A549 treated with CpdA at 1 μM for 4 hours (cell line): ENCODE measurements at places on chromosomes 12 and 14. TPM values are rescaled to one million over a fixed set of nuclear protein-coding genes. Genes with fewer than 3 reads are reported as not detected.

The EFS gene
- not detected in 5 replicates for total RNA-seq

The CLEC2A gene
- not detected in 5 replicates for total RNA-seq

The TAS2R9 gene
- total RNA-seq: not detected in 5 replicates

The TMBIM4 gene
- 47.6 to 52.7 TPM (median 49.2 TPM) in 5 replicates for total RNA-seq

The KRT6A gene
- total RNA-seq: 0.15 to 0.42 TPM (median 0.29 TPM) in 5 replicates

The CLEC4C gene
- not detected in 5 replicates for total RNA-seq

The CEBPE gene
- total RNA-seq: not detected in 5 replicates

The LTBP2 gene
- total RNA-seq: 9.6 to 16.4 TPM (median 10.6 TPM) in 5 replicates

The PKP2 gene
- 2.1 to 3.1 TPM (median 2.5 TPM) in 5 replicates for total RNA-seq

The NTS gene
- 61.9 to 82.2 TPM (median 75.1 TPM) in 5 replicates for total RNA-seq

The MSI1 gene
- 1.3 to 1.7 TPM (median 1.5 TPM) in 5 replicates for total RNA-seq

The XPOT gene
- total RNA-seq: 51.7 to 56.2 TPM (median 53.2 TPM) in 5 replicates

The KLRC2 gene
- total RNA-seq: 1.0 to 2.2 TPM (median 1.4 TPM) in 5 replicates
